Stimulated activated CD4-positive, alpha-beta T cell treated with anti-CD3 and anti-CD28 coated beads, Interleukin-2, amount 100 ng/mL, for 24 hours (primary cell): ENCODE measurements at places on chromosomes 16 and 17.

GRCh38 chr17:77508047-77508715, 367.4 kb downstream of the SEC14L1 start:
- DNase-seq = no peak

DNA sequence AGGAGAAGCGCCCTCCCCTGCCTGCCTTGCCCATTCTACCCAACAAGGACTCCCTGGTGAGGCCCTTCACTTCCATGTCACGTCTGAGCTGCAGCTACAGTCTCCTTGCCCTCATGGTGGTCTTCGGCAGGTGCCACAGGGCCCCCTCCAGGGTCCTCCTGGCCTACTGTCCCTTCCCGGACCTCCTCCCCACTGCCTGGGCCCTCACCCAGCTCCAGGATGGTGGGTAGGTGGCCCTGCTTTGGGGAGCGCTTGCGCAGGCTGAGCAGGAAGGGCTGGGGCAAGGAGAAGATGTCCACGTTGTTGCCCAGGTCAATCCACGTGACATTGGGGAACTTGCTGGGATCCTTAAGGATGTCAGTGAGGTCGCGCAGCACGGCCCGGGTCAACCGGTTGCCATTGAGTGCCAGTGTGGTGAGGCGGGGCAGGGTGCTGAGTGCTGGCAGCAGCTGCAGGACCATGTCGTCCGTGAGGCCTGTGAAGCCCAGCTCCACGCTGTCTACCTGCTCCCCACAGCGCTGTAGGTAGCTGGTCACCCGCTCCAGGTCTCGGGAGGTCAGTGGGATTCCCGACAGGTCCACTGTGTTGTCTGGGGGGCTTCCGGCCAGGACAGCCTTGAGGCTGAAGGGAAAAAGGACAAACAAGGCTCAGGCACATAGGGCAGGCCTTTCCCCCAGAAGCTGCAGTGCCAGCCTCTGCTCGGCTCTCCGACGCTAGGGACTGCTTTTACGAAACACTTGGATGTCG, 28.3 kb downstream of the TRPV2 start:
- peak; percentile 65 for DNase-seq

GRCh38 chr17:75265614-75266315, 4.1 kb downstream of the MRPS7 start:
- no peak for DNase-seq

GRCh38 chr16:87123356-87124001, 193.7 kb downstream of the C16orf95 start:
- DNase-seq = no peak

DNA sequence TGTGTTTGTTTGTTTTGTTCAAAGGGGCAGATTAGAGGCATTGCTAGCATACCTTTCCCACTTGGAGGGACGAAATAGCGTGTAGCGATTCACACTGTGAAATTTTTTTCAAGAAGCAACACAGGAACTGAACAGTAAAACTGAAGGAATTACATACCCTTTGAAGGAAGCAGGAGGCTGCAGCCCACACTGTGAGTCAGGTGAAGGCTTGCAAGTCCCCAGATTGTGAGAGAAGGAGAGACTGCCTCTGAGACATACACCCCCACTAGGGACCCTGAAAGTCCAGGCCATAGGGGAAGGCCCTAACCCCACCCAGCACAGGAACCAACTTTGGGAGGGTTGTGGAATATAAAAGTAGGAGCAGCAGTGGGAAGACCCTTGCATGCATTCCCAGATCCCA, 69.6 kb upstream of the HS3ST3A1 start:
- DNase-seq = no peak

GRCh38 chr16:12099451-12100123, 123.1 kb downstream of the SNX29 start:
- no peak for DNase-seq

- no peak for DNase-seq
Measured at GRCh38 chr16:64489449-64489848, 632.4 kb downstream of the CDH11 start.

GRCh38 chr17:71933306-71933705, 187.5 kb upstream of the SOX9 start:
- no peak for DNase-seq

DNA sequence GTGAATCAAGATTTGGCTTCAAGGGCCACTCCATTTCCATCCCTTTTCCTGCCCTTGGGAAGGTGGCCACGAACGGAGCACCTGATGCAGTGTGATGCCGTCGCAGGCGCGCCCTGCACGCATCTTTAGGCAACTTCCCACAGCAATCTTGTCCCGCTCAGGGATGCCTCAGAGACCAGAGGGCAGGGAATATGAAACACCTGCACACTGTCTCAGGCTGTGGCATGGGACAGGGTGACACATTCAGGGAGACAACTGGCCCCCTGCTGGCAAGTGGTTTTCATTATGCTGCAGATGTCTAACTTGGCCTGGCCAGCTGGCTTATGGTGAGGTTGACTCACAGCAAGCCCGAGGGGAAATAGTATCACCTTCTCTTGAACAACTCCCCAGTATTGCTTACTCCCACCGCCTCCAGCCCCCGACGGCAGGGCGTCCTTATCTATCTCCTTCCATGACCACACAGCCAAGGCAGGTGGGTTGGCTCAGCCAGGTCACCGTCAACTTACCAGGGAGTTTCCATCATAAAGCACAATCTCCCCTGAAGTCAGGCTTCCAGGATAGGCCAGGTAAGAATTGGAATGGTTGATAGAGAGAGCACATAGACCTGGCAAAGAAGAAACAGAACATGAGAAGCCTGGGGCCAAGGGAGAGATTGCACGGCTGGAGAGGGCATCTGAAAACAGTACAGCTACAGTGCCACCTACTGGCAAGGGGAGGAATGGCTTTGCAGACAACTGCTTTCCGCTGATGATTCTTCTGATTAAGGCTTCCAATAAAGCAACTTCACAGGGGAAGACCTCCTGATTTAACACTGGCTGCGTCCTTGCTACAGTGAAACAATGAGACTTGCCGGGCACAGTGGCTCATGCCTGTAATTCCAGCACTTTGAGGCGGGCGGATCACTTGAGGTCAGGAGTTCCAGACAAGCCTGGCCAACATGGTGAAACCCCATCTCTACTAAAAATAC, 21.1 kb downstream of the WIPI1 start:
- peak; percentile 86 for DNase-seq

GRCh38 chr17:61179380-61179806, 220.2 kb upstream of the TBX2 start:
- no peak for DNase-seq

DNA sequence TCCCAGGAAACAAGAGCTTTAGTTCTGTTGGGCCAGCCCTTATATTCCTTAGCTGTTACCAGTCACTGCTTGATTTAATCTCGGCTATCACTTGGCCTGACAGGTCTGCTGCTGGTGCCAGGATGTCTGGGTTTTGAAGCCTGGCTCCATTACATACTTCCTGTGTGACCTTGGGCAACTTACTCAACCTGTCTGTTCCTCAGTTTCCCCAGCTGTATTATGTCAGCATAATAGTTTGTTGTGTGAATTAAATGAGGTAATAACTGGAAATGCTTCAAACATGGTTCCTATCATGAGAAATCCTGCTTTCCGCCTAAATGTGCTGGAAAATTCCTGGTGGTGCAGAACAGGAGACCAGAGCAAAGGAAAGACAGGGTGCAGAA, 50.6 kb upstream of the STH start:
- DNase-seq = no peak

DNA sequence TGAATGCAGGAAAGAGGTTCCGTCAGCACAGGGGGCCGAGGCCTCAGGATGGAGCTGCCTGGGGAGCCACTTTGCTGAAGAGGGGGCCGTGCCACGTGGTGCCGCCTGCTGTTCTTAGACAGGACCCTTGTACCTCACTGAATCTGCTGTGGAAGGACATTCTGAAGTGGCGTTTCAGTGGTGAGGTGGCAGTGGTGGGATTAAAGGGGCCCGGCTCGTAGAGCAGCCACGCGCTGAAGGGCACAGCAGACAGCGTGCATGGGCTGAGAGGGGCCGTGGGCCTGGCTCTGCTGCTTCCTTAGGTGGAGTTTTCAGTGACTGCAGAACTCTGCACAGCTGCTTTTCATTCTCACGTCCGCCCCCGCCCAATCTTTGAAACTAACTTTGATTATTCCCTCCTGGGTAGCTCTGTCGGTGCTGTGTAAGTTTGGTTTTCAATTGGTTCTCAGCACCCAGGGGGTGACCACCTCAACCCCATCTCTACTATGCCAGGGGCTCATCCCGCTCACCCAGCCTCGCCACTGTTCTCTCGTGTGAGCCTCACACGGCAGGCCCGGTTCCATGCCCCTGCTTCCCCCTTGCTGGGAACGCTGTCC, 70.3 kb downstream of the SEC14L1 start:
- DNase-seq = no peak

DNA sequence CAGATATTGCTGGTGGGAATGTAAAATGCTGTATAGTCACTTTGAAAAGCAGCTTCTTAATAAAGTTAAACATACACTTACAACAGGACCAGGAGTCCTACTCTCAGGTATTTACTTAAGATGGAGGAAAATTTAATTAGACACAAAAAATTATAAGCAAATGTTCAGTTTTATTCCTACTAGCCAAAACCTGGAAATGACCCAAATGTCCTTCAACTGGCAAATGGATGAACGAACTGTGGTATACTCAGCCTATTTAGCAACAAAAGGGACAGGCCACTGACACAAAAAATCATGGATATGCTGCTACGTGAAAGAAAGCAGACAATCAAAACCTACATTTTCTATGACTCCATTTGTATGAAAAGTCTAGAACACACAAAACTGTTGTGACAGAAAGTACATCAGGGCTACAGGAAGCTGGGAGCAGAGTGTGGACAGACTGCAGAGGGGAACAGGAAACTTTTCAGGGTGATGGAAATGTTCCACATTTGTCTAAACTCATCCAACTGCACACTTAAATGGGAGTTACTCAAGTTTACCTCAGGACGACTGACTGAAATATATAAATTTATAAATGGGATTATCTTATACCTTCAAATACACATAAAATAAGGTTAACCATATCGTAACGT, 49.3 kb upstream of the MNT start:
- no peak for DNase-seq

- DNase-seq = no peak
Measured at GRCh38 chr17:17492085-17492484, 4.1 kb downstream of the RASD1 start.

- DNase-seq = no peak
Measured at GRCh38 chr16:84071121-84071520, 28.5 kb upstream of the SLC38A8 start.

- no peak for DNase-seq
Measured at GRCh38 chr16:17303101-17303500, 167.7 kb downstream of the XYLT1 start.

- no peak for DNase-seq
Measured at GRCh38 chr16:66134875-66135274, 231.6 kb upstream of the CDH5 start.

DNA sequence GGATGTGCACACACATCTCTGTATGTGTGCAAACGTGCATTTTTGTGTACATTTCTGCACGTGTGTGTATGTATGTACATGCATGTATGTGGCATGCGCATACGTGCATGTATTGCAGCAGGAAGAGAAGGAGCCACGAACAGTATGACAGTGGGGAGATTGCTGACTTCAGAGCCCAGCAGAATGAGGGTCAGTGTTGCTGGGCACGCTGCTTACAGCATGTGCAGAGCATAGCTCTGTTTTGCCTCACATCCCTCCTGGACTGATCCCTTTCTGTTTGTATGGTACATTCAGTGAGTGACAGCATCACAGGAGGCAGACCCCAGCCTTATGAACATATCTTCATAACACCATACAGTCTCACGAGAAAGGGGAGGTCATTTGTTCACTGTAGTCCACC, 934.0 kb upstream of the EEF2KMT start:
- no peak for DNase-seq

GRCh38 chr16:28167730-28168129, 44.0 kb downstream of the XPO6 start:
- no peak for DNase-seq

- DNase-seq = no peak
Measured at GRCh38 chr17:78127888-78128550, 536 bp downstream of the TMC6 start.

DNA sequence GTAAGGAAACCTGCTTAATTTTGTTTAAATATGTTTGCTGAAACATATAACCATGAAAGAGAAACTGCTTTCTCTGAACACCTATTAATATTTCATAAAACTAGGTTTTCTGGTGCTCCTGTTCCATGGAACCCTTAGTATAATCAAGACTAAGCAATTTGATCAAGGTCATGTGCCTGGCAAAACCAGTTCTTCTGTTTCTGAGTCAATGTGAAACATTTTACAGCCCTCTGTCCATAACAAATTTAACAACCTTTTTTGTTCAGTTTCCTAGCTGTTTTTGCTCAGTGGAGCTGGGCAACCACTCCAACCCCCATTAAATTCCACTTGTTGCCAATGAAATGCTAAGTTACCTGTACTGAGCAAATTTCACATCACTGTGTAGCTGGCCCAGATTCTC, 344.0 kb downstream of the CA10 start:
- no peak for DNase-seq

DNA sequence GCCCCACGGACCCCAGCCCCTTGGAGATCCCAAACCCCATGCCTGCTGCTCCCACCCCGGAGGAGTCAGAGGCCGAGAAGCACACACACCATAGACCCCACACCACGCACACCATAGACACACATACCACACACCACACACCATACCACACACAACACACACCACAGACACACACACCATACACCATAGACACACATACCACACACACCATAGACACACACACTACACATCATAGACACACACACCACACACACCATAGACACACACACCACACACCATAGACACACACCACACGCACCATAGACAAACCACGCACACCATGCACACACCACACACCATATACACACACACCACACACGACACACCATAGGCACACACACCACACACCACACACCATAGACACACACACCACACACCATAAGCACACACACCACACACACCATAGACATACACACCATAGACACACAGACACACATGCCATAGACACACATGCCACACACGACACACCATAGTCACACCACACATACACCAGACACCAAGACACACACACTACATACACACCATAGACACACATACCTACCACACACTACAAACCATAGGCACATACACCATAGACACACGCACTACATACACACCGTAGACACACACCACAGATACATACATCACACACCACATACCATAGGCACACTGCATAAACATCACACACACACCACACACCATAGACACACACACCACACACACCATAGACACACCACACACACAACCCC, 11.3 kb downstream of the TBC1D16 start:
- DNase-seq = no peak

DNA sequence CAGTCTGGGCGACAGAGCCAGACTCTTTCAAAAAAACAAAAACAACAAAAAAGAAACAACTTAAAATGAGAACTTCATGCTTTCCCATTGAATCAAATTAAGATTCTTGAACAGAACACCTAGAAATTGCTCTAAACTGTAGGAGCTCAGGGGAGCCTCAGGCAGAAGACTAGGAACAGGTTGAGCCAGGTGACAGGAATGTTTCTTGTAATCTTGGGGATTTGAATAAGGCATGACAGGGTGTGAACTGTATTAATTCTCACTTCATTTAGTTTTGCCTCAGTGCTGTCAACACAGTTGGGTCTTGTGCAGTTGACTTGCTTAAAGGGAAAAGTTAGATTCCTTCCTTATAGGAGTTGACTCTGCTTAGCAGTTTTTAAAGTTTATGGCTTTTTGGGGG, 27.8 kb downstream of the SOCS7 start:
- DNase-seq = no peak
